RPMI8226 (cell line): ENCODE measurements at places on chromosomes 5 and 9.

DNA sequence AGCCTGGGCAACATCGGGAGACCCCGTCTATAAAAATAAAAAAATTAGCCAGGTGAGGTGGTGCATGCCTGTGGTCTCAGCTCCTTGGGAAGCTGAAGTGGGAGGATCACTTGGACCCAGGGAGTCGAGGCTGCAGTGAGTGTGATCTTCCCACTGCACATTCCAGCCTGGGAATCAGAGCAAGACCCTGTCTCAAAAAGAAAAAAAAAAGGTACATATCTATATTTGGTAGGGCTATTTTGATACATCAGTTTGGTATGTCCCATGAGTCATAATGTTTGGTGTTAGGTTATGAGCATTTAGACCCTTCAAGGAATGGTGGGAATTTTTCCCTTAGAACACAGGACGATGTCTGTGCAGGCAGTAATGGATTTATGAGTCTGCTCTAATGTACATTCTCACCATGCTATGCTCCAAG, 55.3 kb upstream of the POU4F3 start:
- DNase-seq, result no peak

GRCh38 chr5:54398191-54398590, 57.3 kb upstream of the HSPB3 start:
- no peak for DNase-seq

- no peak for DNase-seq
Observed at GRCh38 chr5:131720714-131721113, 76.1 kb downstream of the FNIP1 start.

DNA sequence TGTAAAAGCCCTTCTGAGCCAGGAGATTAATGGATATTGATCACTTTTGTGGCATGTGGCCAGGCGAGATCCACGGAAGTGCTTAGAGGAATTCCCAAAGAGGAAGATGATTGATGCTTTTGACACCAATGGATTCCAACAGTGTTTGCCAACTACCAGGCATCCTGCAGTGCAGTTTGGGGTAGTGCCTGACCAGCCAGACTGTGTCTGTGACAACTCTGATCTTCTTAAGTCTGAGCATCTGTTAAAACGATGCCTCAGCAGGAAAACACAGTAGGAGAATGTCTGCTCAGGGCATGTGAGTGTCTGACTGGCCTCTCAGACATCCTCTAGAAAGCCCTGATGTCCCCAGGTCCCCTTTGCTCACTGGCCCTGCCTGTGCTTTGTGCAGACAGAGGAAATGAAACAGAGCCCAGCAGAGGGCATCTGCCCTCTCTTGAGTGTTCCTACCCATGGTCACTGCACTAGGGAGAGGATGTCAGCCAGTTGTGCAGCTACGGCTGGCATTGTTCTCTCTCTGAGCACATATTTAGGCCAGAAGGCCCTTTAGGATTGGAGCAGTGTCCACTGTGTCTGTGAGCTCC, 57.0 kb downstream of the TRPC7 start:
- peak; percentile 7 for DNase-seq

DNA sequence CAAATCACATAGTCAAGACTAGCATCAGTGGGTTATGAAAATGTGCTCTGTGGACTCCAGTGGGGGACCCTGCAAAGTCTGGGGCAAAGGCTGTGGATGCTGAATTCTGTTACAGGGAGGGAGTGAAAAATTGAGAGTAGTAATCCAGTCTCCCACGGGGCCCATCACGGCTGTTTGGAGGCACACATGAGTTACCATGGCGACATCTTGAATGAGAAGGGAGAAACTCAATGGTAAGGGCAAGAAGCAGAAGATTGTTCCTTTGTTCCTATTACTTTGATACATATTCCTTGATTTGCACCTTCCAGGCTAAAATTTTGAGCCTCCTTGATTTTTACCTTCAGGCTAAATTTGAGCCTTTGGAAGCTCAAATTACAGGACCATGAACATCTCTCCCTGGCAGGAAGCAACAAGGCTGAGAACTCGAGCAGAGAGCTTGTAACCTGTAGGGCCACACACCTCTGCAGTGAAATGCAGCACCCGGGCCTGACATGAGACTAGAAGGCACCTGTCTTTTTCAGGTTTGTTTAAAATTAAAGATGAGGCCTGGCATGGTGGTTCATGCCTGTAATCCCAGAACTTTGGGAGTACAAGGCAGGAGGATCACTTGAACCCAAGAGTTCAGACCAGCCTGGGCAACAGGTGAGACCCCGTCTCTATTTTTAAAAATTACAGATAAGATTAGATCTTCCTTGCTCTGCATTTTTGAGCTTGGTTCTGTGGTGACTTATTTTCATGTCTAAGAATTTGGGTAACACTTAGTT, 31.0 kb upstream of the ZFR start:
- DNase-seq, result no peak

GRCh38 chr9:92973700-92974099, 26.4 kb downstream of the FGD3 start:
- DNase-seq, result no peak

- DNase-seq, result no peak
Observed at GRCh38 chr9:9753266-9753665, 859.5 kb downstream of the PTPRD start.

DNA sequence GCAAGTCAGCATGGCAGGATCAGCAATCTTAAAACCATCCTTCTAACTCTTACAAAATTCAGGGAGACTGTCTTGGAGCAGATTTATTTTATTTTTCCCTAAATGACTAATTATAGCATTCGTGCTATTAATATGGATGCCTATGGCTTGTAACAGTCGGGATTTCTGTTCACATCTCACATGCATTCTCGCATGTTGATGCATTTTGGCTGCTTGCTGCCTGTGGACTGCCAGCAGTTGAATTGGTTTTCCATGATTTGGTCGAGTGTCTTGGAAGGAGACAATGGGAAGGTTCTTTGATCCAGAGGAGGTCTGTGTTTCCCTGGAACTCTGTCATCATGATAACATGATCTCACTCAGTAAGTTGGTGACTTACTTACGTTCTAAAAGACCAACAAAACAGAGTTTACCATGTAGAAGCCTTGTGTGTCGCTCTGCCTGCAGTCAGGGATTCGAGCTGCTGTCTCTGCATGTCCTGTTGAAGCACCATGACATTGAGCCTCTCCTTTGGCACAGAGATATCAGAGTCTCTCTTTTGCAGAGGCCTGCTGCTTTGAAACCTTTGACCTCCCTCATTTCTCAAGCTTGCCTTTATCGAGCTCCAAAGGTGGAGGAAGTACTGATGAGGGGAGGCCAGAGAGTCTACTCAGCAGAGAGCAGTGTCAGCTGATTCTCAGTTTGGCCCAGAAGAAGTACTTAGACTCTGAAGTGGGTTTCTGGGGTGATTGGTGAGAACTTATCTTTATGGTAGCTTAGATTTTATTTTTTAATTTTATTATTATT, 82.4 kb downstream of the ARHGAP26 start:
- no peak for DNase-seq

GRCh38 chr9:24293386-24293785, 252.3 kb downstream of the IZUMO3 start:
- DNase-seq, result no peak

GRCh38 chr9:28839778-28840430, 1266.6 kb upstream of the C9orf72 start:
- no peak for DNase-seq

- DNase-seq, result no peak
Observed at GRCh38 chr5:145848854-145849253, 13.7 kb upstream of the PRELID2 start.

DNA sequence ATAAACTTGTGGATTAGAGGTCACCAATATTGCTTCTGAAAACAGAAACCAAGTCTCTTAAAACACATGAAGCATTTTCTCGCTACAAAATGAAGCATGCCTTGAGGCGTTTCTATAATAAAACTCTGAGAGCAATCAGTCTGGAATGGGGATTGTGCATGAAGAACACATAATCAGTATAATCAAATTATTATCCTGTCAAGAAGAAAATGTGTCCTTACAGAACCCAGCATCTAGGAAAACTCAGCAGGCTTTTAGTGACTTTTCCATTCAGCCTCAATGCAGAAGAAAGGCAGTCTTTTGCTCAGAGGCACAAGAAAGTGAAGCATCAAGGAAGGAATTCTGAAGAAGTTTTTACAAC, 121.9 kb downstream of the CDH18 start:
- DNase-seq, result no peak

DNA sequence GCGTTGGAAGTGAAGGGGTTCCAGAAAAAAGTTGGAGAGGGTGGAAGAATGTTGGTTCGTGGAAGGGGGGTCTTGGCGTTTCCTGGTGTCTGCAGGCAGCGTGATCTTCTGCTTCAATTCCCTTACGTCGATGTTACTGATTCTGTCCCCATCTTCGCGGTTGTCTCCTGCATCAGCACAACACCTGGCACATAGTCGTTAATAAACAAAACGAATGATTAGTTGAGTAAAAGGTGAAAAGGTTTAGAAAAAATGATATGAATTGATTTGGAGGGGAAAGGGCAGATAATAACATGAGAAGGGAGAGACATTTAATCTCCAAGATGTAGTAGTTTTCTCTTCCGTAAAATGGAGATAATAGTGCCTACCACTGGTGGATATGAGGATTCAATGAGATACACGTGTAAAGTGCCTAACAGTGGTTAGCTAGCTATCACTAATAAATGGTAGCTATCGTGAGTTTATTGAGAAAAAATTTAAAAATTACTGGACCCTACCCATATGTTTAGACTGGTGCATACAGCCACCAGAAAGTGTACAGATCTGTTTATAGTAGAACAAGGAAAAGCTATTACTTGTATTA, 556 bp downstream of the MTREX start:
- DNase-seq, result peak; percentile 30

DNA sequence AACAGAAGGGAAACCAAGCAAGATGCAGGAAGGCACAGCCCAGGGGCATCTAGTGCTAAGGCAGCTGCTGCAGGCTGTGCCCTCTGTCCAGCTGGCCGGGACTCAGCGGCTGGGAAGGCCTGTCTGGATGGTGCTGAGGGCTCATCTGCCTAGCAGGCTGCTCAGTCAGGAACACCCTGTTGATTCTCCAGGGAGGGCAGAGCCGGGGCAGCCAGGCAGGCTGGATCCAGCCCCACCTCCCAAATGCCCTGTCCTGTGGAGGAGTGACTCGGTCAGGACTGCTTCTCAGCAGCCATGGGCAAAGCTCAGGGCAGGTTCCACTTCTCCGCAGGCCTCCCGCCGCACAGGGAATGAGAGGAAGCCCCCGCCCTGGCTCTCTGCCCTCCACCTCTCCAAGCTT, 7.8 kb upstream of the LCN9 start:
- DNase-seq, result no peak

GRCh38 chr5:161034451-161034850, 182.4 kb upstream of the ATP10B start:
- no peak for DNase-seq

- DNase-seq, result no peak
Observed at GRCh38 chr5:115573133-115573532, 28.6 kb upstream of the FEM1C start.

DNA sequence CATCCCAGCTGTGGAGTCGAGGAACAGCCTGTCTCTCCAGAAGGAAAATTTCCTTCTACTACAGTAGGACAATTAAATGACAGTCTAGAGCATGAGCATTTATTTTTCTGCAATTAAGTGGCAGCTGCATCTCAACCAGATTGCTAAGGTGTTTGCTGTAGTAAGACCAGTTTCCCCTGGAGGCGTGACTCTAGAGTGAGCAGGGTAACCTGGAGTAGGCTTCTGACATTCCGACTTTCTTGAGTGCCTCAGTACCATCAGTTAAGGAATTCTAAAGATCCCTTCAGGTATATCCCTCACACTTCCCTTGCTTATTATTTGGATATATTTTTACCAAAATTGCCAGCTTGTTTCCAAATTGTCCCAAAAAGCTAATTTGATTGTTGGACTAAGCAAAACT, 59.2 kb upstream of the IRX2 start:
- no peak for DNase-seq

DNA sequence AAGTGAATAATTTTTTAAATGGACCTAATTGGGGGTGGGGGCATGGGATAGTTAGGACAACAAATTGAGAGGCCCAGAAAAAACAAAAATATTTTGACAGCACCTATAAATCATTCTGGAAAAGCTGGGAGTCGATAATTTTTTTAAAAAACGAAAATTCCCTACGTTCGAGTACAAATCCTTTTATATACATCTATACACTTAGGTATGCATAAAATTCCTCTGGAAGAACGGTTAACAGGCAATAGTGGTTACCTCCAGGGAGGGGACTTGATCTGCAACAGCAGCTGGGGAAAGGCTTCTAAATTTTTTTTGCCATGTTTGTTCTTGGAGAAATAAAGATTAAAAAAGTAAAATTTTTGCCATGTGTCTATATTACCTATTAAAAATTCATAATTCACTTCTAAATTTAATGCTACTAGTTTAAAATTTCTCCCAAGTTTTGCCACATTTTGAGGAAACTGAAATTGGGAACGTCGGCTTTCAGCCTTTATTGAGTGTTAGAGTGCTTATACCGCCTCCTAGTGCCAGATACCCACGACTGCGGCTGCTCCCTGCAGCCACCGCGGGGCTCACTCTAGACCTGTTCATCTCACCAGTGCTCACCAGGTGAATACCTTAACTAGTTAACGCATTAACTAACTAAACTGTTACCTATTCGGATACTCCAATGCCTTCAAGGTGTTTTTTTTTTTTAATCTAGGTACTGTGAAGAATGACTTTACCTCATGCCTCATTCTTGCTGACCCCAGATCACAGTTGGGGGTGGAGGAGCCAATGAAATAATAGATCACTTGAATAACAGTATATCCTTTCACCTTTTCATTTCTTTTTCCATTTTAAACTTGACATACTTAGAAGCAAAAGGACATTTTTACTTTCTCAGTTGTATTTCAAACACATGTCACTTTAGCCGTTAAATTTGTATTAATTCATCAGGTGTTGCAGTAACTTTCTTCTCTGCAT, 1.8 kb upstream of the BHMT start:
- peak; percentile 22 for DNase-seq

DNA sequence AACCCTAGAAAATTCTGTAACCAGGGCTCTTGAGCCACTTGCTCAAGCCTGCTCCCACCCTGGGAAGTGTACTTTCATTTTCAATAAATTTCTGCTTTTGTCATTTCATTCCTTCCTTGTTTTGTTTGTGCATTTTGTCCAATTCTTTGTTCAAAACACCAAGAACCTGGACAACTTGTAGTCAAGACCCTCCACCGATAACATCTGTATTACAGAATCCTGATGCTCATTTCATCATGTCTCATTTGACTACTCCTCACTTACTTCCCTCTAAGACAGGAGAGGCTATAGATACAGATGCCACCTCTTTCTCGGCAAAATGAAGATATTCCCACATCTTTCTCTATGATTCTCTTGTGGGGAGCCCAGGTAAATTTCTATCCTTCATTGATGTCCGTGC, 183.5 kb downstream of the TMEM232 start:
- no peak for DNase-seq

GRCh38 chr5:175444060-175444904, at the start of gene DRD1:
Gene DRD1, minus strand, starts transcription at chr5:175444182. Its CDS starts 1,083 bp downstream, at chr5:175443099.
- peak; percentile 66 for DNase-seq

DNA sequence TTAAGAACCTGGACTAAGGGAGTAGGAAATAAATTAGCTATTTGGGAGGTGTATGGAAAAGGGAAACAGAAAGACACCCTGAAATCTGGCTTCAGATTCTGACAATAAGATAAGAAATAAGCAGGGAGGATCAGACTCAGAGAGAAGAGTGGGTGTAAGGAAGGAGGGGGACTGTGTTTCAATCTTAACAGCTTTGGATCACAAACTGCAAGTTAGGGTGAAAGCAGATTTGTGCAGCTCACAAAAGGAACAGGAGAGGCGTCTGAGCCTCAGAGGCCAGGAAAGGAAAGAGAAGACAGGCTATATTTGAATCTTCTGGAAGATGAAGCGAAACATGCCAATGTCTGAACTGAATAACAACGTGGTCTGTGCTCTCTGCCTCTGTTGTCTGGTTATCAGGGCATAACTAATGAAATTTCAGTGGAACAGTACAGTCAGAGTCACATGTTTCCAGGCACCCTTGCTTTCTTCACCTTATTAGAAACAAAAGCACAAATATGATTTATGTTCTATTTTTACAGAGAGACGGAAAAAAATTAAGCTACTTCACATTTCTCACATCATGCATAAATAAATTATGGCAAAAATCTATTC, 26.6 kb downstream of the SGTB start:
- DNase-seq, result no peak
